Stimulated activated CD8-positive, alpha-beta memory T cell treated with anti-CD3 and anti-CD28 coated beads, Interleukin-7, amount 100 ng/mL, for 1 hour (primary cell): ENCODE measurements at places on chromosomes 13 and 19.

GRCh38 chr19:10432736-10433130 is 12.4 kb downstream of the PDE4A start:
- DNase-seq = no peak

- DNase-seq = no peak
Observed at GRCh38 chr19:56983171-56983570, 136.6 kb upstream of the USP29 start.

GRCh38 chr13:112034846-112035245 is 32.1 kb upstream of the SOX1 start:
- no peak for DNase-seq

DNA sequence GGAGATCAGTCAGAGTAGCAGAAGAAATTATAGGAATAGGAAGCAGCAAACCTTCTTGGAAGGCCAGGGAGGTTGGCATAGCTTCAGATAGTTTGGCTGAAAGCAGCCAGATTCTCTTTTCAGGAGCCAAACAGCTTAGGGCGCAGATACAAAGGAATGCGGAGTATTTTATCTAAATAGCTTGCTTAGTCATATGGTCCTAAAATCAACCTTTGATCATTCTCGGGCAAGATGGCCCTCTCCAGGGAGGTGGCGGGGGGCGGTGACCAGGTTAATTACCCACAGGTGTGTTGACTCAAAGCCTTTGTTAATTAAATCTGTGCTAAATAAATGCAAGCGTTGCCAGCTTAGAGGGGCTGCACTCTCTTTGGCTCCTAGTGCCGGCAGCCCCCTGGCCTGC is 12.5 kb upstream of the NCR1 start:
- DNase-seq = no peak

- no peak for DNase-seq
Observed at GRCh38 chr13:50627111-50627510, 216.4 kb downstream of the DLEU7 start.

DNA sequence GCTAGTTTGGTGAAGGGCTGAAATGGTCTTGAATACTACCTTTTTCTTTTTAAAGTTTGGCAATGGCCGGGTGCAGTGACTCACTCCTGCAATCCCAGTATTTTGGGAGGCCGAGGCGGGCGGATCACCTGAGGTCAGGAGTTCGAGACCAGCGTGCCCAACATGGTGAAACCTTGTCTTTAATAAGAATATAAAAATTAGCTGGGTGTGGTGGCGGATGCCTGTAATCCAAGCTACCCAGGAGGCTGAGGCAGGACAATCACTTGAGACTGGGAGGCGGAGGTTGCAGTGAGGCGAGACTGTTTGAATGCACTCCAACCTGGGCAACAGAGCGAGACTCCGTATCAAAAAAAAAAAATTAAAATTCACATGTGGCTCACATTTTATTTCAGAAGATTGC is 880 bp upstream of the ZNF723 start:
- no peak for DNase-seq

GRCh38 chr19:1052349-1052975 is 12.6 kb downstream of the ABCA7 start:
- no peak for DNase-seq

DNA sequence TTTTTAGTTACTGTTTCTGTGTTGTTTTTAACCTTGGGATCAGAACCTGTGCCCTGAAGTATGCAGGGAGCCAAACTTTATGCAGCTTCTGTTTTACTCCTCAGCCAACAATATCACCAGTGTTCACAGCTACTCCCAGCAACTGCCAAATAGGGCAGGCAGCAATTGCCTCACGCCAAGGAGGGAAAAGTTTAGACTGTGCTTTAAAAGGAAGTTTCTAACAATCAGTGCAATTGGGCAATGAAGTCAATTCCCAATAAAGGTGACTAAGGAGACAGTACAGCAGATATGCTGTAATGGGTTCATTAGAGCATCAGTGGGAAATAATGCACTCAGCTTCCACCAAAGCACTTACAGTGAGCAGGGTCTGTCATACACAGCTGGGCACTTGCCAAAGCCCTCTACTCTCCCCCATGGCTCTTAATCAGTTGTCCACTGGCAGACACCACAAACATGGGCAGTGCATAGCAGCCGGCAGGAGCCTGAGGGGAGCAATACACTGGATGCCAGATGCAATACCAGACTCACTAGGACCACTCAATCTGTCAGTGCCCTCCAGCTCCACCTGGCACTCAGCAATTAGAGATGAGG is 19.3 kb downstream of the ENOX1 start:
- no peak for DNase-seq

DNA sequence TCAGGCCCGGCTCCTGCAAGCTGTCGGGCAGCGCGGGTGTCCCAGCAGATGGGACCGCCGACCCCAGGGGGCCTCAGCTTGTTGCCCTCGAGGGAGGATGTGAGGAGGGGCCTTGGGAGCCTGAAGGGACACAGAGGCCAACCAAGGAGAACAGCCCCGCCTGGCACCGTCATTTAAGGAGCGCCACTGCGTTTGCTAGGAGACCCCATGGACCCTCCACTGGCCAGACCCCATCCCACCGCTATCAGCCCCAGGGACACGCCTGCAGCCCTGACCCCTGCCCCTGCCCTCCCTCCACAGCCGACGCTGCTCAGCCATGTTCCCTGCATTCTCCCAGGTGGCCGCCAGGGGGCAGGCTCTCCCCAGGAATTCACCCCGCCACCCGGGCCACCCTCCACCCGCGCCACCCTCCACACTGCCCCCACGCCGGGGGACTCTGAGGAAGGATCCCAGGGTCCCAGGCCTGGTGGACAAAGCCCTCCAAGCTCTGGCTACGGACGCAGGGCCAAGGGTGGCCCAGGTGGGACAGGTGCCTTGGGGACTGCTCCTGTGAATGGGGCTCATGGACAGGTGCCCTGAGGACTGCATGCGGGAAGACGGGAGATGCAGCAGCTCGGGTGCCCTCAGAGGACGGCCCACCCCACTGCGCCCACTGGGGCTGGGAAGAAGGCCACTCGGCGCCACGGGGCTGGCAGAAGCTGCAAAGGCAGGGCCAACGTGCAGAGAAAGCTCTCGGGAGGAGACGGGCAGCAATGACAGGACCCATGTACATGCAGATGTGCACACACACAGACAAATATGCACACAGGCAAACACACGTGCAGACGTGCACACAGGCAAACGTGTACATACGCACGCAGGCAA is 34.4 kb downstream of the PIP5K1C start:
- DNase-seq = peak; percentile 60

GRCh38 chr19:49489601-49490167 is 2.3 kb downstream of the RPL13A start:
- DNase-seq = no peak

- no peak for DNase-seq
Observed at GRCh38 chr13:50033725-50034124, 18.5 kb downstream of the KCNRG start.

- no peak for DNase-seq
Observed at GRCh38 chr19:33464733-33465115, 56.9 kb downstream of the PEPD start.

DNA sequence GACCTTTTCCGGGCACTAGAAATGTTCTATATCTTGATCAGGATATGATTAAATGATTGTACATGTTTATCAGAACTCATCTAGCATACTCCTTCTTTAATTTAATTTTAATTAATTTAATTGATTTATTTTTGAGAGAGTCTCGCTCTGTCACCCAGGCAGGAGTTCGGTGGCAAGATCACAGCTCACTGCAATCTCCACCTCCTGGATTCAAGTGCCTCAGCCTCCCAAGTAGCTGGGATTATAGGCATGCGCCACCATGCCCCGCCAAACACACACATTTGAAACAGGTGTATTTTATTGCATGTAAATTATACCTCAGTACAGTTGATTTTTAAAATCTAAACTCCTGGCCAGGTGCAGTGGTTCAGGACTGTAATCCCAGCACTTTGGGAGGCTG is 17.4 kb upstream of the BCL3 start:
- no peak for DNase-seq

DNA sequence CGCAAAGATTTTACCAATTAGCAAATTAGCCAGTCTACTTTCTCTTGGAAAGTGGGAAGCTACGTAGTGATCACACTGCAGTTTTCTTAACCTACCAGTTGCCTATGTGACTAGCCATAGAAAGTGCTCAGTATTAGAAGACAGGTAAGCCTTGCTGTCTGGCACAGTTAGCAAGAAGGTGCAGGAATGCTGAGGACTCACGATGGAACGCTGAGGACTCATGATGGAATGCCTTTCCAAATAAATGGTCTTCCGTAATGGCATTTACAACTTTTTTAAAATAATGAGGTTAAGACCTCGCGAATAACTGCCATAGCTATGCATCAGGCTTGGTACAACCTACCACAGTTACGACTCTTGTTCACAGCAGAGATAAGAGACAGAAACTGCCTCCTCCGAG is 1645.6 kb upstream of the MIR17HG start:
- DNase-seq = no peak

DNA sequence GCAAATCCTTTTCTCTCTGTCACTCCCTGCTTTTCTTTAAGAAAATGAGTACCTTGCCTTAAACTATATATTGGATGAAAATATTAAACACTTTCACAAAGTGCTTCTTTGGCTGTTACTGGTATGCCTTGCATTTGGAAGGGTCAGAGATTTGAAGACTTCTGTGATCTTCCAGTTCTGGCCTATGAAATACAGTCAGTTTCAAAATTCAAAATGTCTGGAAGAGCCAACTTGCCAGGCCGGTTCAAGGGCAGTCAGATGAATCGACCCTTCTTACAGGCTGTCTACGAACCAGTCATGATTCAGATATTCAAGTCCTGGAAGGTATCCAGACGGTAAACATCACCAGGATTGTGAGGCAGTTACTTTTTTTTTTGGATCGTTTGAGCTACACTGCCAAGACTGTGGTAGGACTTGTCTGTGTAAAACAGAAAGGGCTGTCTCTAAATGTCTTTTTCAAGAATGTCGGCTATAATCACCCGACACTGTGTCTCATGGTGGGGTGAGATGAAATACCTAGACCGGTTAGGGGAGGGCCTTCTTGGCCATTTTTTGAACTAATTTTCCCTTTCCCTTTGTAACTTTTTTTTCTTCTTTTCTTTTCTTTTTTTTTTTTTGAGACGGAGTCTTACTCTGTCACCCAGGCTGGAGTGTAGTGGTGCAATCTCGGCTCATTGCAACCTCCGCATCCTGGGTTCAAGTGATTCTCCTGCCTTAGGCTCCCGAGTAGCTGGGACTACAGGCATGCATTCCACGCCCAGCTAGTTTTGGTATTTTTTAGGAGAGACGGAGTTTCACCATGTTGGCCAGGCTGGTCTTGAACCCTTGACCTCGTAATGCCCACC is 11.2 kb downstream of the ACTN4 start:
- DNase-seq = no peak

DNA sequence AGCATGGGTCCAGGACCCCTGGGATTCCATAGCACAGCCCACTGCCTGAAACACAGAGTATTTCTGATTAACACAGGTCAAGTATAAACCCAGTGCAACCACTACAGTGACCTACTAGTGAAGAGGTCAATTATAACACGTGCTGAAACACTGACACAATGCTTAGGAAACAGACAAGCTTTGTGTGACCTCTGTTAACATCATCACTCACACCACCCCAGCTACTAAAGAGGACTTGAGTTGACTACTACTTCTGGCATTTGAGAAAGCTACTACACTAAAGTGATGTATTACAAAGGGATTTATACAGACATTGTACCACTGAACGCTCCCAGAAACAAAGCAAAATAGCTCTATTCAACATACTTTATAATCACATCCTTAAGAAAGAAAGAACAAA is 1935.9 kb upstream of the PCDH20 start:
- DNase-seq = no peak

DNA sequence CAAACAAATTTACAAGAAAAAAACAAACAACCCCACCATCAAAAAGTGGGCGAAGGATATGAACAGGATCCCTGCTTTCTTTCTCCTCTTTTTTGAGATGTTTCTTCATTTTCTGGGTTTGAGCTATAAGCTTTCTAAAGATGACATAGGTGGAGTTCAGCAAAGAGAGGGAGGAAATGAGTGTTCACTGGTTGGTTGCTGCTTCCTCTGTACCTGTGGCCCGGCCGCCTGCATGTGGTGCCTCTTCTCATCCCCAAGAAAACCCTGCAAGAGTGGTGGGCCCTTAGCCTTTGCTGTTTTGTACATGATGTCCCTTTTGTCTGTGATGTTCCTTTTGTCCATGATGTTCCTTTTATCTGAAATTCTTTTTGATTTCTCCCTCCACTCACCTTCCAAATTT is 178.4 kb upstream of the SERP2 start:
- DNase-seq = no peak

DNA sequence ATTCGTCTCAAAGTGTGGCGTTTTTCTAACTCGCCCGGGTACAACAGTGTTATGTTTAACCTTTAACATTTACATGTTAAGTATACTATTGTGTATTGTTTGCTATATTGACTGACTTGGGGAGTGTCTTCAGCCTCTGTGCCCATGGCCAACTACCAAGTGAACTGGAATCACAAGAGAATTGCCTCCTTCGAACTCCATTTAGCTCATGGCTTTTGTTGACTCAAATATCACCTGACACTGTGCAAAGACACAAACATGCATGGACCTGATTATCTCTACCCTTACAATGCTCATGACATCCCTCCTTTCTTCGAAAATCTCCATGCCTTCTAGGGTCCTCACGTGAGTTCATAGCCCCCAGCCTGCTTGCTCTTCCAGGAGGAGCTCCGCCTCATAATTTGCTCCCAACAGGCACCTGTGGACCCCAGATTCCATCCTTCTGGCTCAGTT is 704 bp downstream of the ZNF814 start:
- DNase-seq = no peak

DNA sequence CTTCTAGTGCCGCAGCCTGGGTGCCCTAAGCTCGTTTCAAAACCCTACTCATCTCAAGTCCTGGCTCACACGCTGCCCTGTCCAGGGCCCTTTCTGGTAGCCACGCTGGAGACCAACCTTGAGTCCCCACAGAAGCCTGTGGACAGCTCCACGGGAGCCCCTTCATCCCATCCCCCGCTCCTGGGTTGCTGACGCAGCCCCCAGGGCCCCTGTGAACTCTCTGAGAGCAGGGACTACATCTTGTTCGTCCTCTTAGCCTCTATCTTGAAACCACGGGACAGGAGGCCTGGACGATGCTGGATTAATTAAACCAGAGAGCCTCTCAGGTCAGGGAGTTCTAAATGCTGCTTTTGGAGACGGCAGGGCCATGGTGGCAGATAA is 7.4 kb downstream of the MLLT1 start:
- no peak for DNase-seq

DNA sequence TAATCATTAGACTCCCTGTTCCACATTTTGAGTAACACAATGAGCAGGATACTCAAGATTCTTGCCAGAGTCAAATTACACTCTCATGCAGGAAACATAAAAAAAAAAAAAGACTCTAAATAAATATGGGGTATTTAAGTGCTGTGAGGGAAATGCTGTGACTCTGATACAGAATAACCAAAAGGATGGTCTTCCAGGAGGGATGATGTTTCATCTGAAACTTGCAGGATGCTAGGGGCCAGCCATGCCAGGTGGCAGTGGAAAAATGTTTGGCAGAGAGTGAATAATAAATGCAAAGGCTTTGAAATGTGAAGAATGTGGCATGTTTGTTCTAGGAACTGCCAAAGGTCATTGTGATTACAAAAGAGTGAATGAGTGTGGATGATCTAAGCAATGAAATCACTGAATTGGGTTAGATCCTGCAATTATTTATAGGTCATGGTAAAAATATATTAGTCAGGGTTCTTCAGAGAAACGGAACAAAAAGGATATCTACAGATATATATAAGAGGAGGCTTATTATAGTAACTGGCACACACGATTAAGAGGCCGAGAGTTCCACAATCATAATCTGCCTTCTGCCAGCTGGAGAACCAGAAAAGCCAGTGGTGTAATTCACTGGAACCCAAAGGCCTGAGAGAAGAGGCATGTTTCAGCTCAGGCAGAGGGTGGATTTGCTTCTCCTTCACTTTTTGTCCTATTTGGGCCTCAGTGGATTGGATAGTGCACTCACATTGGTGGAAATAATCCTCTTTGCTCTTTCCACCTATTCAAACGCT is 1832.8 kb upstream of the MIR17HG start:
- no peak for DNase-seq
